Diencephalon (tissue), 1 donor: ENCODE measurements at places on chromosomes 6 and 20. TPM values are rescaled to one million over a fixed set of nuclear protein-coding genes. Genes with fewer than 3 reads are reported as not detected.

The BPIFA1 gene
- not detected for total RNA-seq

The HLA-DQA2 gene
- total RNA-seq, result not detected

The PNLDC1 gene
- total RNA-seq, result 0.23 TPM

The RAET1L gene
- total RNA-seq, result 0.23 TPM

The SH3BGRL2 gene
- total RNA-seq, result 44.3 TPM

The TCP11 gene
- 0.23 TPM for total RNA-seq

The SAYSD1 gene
- 29.3 TPM for total RNA-seq

The HRH3 gene
- 2.3 TPM for total RNA-seq

The GPLD1 gene
- 21.2 TPM for total RNA-seq

The DCDC2 gene
- total RNA-seq, result 6.7 TPM

The OR12D3 gene
- total RNA-seq, result not detected

The PCK1 gene
- not detected for total RNA-seq

The LRRC1 gene
- total RNA-seq, result 12.5 TPM

The CRIP3 gene
- 6.7 TPM for total RNA-seq

The GPR6 gene
- total RNA-seq, result 12.2 TPM

The SLC17A3 gene
- total RNA-seq, result not detected

The SLC35B3 gene
- 11.8 TPM for total RNA-seq

The PRSS16 gene
- total RNA-seq, result not detected

The LATS1 gene
- 30.2 TPM for total RNA-seq

The TRAPPC3L gene
- 0.69 TPM for total RNA-seq

The OPRM1 gene
- 56.7 TPM for total RNA-seq

The CLPSL2 gene
- total RNA-seq, result not detected

The APCDD1L gene
- total RNA-seq, result not detected

The MYB gene
- 4.8 TPM for total RNA-seq
